ENCODE measurements at places on chromosomes 16 and 17. TPM values are rescaled to one million over a fixed set of nuclear protein-coding genes. Genes with fewer than 3 reads are reported as not detected.
A peak's percentile ranks its signal among the peaks of the same experiment; 100 is the strongest.

ABCA9 gene
- 6.6 TPM for polyA plus RNA-seq

PRAC1 gene
- not detected for polyA plus RNA-seq

HIRIP3 gene
- polyA plus RNA-seq, result 19.9 TPM

- DNase-seq, result no peak
Measured at GRCh38 chr16:11740567-11740966, 2.1 kb downstream of the TXNDC11 start.

DNA sequence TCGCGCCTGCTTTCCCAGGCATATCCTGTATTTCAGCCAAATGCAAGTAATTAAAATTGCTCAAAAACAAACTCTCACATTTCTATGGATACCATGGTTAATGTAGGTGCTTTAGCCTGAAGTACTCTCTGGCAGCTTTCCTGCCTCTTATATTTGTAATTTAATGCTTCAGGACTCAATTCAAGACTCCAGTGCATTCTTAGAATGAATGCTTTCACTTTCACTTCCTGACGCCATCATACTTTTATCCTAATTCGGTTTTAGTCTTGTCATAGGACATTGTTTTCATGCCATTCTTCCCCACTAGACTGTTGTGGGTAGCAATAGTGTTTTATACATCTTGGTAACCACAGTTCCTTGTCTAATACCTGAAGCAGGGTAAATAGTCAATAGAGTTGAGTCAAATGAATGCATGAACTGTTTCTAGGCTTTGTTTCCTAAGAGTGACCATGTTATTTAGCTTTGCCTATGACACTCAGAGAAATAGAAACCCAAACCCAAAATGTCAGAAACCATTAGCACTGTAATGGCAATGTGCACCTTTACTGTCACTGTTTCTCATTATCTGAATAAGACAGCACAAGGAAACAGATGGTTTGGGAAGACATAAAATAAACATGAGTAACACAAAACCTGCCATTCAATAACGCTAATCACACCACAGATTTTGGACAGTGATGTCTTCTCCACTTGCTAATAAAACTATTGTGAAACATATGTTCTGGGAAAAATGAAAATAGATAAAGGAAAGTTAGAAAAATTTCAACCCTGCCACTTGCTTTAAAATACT is 705.5 kb downstream of the CDH11 start:
- no peak for DNase-seq

- no peak for DNase-seq
Measured at GRCh38 chr16:1167276-1168107, 14.6 kb downstream of the CACNA1H start.

GRCh38 chr17:49557312-49558024 is 18.2 kb upstream of the NXPH3 start:
- peak; percentile 30 for DNase-seq

DNA sequence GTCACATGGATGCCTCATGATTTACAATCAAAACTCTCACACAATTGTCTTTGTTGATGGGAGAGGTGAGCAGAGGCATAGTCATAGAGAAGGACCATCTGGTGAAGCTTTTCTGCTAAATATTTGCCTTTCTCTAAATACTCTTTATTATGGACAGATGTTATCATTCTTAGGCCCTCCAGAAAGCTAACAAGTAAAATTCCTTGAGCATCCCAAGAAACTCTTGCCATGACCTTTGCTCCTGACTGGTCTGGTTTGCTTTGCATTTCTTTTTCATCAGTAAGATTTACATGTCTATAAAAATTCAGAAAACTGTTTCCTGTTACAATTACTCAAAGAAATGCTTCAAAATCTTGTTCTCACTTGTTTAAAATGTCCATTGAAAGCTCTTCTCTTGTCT is 1336.6 kb upstream of the CDH8 start:
- peak; percentile 29 for DNase-seq

DNA sequence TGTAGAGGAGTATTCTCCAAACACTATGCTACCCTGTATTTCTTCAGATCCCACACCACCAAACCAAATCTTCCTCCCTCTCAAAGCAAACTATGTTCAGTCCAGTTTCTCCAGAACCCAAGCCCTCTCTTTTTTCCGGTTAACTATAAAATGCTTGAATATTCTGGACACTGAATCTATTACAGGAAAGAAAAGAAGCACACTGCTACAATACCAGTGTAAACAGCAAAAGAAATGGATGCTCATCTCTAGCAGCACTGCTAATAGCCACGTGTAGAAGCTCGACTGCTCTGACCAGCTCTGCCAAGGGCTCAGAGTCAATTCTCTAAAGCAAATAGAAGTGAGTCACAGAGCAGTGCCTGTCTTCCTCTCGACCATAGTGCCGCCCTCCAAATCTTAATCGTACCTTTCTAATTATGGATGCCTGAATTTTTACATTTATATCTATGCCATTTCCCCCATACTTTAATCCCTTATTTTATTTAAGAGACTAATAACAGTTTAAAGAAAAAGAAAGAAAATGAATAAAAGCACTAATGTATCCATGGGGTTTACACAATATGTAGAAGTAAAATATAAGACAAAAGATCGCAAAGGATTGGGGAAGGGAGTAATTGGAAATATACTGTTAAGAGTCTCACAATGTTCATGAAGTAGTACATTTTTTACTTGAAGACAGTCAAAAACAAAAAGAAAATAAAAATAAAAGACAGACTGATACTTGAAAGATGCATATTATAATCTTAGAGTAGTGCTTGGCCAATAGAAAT is 154.5 kb downstream of the PARN start:
- no peak for DNase-seq

DNA sequence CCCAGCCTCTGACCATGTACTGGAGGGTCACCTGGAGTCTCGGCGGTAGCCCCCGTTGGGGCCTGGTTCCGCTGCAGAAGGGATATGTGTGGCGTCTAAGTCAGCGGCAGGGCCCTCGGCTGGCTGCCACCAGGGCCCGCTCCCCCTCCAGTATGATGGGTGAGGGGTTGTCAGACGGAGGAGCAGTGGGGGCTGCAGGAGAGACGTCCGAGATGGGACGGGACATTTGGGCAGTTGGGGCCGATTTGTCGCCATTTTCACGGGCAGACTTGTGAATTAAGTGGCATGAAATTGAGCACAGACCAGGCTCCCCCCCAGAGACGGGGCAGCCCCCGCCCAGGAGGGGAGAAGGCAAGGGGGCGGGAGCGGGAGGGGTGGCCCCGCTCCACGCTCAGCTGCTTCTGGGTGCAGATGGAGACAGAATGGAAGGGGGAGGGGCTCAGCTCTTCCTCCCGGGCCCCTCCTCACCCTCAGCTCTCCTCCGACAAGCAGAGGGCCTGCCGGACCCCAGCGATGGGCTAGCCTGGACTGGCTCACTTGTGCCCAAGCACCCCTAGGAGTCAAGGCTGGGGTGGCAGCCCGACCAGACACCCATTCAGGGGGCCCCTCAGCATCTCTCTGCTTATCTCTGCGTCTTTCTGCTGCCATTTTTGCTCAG is 52.7 kb upstream of the LHX1 start:
- DNase-seq, result no peak

DNA sequence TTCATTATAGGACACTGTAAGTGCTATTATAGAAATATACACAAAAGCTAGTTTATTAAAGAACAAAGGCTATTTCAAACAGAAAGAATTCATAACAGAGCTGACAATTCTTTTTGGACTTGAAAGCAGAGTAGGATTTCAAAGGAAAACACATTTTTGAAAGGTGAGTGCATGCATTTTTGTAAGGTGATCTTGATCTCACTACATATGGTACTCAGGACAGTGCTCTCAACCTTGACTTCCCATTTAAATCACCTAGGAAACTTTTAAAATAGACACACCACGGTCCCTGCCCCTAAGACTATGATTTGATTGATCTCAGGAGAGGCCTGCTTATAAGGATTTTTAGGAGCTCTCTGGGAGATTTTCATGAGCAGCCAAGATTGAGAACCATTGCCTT is 1362.0 kb downstream of the CDH8 start:
- no peak for DNase-seq

DNA sequence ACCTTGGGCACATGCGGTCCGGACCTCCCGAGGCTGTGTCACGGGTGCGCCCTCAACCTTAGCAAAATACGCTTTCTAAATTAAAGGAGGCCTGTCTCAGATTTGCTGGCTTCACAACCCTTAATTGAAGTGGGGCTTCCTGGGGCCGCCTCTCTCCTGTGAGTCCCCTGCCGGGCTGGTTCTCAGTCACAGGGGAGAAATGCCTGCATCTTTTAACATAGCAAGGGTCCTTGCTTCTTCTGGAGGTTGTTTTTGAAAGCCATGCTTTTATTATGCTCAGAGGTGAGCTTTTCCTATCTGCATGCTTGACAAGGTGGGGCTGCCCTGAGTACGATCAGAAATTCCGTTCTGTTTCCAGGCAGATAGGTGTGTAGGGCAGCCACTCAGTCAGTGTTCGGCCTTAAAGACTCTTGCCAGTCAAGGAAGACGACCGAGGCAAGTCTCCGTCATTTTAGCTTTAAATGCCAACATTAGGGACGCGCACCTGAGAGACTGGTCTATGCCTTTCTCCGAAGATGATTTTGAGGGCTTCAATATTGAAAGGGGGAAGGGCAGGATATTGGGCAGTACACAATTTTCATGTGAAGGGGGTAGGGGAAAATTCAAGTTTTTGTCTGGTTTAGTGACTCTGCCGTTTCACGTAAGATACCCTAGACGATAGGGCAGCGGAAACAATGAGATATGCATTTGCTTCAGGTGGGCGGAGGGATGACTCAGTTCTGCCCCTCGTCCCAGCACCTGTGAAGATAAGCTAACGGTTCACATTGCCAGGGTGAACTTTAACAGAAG is 5.5 kb upstream of the SLC7A5 start:
- no peak for DNase-seq

GRCh38 chr17:8685381-8685780 is 54.9 kb upstream of the MYH10 start:
- DNase-seq, result no peak

GRCh38 chr17:65029605-65030336 is 26.8 kb downstream of the GNA13 start:
- no peak for DNase-seq

DNA sequence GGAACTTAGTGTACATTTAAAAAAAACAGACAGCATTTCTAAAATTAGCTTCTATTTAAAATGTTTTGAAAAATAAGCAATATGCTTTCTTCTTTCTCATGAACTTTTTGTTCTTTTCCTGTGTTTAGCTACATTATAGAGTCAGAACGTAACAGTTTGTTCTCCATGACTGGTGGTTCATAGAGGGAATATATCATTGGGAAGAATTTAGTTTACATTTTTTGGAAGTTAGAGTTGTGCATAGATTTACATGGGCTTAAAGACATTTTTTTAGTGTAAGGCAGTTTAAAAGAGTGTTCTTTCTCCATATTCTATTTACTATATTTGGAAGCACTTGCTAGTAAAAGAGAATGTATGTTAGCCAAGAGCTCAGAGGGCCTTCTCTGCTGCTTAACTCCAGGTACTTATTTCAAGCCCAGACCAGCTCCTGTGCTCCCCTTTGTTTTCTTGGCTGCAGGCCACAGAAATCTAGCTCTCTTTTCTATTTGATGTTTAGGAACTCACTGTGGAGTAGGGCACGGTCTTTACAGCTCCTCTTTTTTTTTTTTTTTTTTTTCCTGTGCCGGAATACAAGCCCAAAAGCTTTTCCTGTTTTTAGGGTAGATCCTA is 20.2 kb downstream of the AP2B1 start:
- no peak for DNase-seq

GRCh38 chr16:67055712-67056487 is 27.0 kb downstream of the CBFB start:
- no peak for DNase-seq

DNA sequence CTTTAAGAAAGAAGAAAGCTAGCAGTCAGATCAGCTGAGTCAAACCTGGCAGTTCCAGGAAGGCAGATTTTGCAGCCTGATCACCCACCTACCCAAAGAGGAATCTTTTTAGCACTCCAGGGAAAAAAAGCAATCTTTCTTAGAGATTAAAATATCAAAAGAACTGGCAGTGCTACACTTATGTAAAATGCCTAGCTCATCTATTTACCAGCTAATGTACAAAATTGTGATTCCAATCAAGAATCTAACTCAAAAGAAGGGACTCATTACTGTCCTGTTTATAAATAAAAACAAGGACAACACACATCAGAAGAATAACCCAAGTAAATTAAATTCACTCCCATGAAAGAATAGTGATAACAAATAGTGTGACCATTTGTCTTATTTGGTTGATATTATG is 222.4 kb upstream of the ERCC4 start:
- DNase-seq, result no peak

All from renal pelvis (tissue), 12 donors.